ENCODE measurements at places on chromosomes 3 and 15.

- DNase-seq, result no peak
Observed at GRCh38 chr15:39074341-39074985, 506.4 kb upstream of the THBS1 start.

DNA sequence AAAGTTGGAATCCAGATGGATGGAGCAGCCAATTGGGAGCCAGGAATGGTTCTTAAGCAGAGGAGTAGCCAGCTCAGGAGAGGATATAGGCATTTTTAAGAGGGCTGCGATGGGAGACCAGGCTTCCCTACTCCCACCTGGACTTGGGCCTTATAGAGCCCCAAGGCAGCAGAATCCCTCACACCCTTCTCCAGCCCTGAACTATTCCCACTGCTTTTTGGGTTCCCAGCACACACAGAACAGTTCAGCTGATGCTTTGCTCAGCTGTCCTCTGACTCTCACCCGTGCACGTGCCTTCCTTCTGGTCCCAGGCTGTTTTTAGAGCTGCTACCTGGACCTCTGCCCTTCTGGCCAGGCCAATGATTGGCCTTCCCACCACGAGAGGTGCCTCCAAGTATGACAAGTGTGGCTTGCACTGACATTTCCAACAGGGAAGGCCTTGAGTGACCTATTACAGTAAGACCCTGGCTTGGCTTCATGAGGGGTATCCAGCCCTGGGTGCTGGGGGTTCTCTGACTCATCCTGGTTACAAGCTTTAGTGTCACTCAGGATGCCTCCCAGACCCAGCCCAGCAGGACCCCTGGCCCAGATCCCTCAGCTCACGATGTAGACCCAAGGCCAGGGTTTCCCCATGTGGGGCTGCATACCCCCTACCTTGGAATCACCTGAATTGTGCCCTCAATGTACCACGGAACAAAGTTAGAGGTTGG is 25.2 kb downstream of the NOX5 start:
- DNase-seq, result no peak

GRCh38 chr15:86829245-86829644 is 749.6 kb downstream of the AGBL1 start:
- no peak for DNase-seq

GRCh38 chr15:100784493-100785180 is 95.0 kb upstream of the ALDH1A3 start:
- DNase-seq, result no peak

DNA sequence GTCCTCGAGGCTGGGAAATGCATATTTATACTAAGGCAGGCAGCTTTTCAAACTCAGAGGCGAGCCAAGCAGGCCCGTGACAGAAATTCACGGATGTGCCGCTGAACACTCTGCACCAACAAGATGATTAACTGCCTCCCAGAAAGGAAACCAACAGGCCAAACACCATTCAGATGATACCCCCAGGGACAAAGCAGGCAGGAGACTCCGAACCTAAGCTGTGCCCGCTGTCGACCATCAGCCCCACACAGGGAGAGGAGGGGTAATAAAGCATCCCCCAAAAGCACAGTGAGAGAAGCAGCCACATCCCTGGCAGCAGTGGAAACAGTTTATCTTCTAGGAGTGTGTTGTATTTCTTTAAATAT is 31.8 kb downstream of the ADAMTS17 start:
- DNase-seq, result no peak

- DNase-seq, result no peak
Observed at GRCh38 chr3:4984511-4984864, 5.3 kb downstream of the BHLHE40 start.

DNA sequence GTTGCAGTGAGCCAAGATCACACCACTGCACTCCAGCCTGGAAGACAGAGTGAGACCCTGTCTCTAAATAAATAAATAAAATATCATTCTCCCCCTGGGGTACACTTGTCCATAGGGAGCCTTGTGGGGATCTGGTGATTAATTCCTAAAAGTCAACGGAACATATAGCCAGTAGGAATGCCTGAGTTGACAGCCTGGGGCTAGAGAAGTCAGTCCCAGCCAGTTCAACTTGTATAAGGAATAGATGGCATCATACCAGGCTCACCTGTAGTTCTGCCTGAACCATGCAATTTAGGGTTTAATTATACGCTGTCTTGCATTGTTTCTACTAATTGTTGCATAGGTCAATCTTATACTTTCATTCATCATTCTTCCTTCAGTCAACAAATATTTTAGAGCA is 5.9 kb upstream of the BOC start:
- DNase-seq, result no peak

- peak; percentile 53 for DNase-seq
Observed at GRCh38 chr15:92907896-92908712, 8.0 kb downstream of the CHD2 start.

DNA sequence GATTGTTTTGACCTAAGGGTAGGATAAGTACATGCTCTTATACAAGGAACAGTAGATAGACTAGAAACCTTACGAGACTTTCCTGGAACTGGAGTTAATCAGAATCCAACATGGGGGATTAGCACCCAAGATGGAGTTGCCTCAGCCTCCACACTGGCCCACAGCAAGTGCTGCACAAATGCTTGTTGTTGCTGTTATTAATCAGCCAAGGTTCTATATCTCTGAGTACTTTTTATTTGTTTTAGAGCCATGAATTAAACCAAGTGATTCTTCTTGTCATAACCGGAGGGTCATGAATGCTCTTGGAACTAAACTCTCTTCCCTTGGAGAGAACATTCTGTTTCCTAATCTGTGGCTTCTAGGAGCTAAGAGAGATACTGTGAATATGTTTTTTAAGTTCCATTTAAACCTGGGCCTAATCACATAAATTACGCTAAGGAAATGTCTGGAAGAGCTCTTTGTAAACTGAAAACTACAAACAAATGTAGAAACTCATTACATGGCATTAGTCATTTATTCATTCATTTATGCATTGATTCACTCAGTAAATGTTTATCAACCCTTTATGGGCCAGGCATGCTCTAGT is 5.7 kb upstream of the IL16 start:
- DNase-seq, result no peak

DNA sequence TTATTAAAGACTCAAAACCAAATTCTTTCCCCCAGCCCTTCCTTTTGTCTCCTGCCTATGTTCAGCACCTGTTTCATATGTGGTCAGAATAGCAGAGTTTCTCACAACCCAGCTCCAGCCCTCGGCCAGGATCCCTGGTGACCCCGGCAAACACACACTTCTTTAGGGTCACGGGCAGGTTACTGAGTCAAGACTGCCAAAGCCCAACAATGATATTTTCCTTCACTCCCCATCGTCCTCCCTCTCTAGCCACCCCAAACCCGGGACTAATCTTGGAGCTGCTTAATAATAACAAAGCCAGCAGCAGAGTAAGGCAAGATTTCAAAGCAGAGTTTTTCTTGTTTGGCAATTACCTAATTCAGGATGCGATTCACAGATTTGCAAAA is 25.5 kb downstream of the RARB start:
- no peak for DNase-seq

DNA sequence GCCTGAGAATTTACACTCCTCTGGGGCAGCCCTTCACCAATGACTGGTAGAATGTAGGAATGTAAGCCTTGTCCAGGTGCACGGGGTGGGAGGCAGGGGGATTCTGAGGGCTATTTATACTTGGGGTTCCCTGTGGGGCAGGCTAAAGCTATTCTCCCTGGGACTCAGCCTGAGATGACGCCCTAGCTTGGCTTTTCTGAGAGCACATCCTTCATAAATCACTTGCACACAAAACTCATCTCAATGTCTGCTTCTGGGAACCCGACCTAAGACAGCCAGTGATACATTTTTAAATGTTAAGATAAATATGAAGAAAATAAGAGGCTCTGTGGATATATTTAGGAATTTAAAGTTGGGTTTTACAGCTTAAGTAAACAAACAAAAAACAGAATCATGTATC is 16.6 kb downstream of the TMEM158 start:
- DNase-seq, result no peak

GRCh38 chr3:52065264-52065756 is 8.9 kb upstream of the DUSP7 start:
- no peak for DNase-seq

GRCh38 chr15:31782016-31782783 is 248.1 kb upstream of the CHRNA7 start:
- DNase-seq, result no peak

DNA sequence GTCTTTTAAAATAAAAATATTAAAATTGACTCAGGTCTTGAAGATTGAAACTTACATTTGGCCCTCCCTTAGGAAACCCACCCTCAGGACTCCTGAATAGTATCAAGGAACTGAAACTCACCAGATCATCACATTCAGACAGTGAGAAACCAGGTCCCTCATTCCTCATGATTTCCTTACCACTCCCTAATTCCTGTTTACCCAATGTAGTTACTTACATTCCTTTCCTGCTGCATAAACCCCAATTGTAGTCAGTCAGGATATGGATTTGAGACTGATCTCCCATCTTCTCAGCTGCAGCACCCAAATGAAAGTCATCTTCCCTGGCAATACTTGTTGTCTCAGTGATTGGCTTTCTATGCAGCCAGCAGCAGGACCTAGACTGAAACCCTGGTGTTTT is 8.6 kb downstream of the ATP13A4 start:
- no peak for DNase-seq

DNA sequence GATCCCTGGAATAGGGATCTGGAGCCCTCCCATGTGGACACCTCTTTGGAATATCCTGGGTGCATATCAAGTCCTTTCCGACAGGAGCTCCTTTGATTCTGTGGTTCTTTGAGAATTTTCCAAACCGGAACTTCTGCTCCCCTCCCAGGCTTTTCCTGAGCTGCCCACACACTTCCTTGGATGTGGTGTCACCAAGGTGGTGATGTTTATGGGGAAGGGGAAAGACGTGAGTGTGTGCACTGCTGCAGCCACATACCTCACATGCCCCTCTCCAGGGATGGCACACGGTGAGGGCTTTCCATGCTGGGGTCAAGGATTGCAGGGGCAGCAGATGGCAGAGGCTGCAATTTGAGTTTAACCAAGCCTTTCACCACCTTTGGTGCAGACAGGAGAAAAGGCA is 27.9 kb upstream of the PSTPIP1 start:
- no peak for DNase-seq

DNA sequence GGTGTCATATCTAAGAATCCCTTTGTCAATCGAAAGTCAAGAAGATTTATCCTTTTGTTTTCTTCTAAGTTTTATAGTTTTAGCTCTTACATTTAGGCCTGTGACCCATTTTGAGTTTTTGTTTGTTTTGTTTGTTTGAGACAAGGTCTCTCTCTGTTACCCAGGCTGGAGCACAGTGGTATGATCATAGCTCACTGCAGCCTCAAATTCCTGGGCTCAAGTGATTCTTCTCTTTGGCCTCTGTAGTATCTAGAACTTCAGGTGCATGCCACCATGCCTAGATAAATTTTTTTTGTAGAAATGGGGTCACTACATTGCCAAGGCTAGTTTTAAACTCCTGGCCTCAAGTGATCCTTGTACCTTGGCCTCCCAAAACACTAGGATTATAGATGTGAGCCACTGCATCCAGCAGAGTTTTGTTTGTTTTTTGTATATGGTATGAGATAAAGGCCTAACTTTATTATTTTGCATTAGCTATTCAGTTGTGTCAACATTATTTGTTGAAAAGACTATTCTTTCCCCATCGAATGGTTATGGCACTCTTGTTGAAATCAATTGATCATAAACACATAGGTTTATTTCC is 5.8 kb upstream of the MYO5C start:
- DNase-seq, result no peak

DNA sequence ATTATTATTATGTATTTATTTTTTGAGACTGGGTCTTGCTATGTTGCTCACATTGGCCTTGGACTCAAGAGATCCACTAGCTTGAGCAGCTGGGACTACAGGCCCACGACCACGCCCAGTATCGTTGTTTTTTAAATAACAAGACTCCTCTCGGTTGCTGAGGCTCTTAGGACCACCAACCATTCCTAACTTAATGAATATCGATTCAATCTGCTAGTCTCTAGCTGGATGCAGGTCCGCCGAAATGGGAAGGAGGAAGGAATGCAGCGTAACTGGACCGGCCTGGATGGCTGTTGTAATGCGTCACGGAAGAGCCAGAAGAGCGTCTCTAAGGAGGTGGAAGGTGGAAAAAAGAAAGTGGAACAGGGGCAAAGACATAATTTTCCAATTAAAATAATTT is 1.7 kb downstream of the ANXA2 start:
- DNase-seq, result no peak

- no peak for DNase-seq
Observed at GRCh38 chr3:58317811-58318210, 11.5 kb downstream of the HTD2 start.

DNA sequence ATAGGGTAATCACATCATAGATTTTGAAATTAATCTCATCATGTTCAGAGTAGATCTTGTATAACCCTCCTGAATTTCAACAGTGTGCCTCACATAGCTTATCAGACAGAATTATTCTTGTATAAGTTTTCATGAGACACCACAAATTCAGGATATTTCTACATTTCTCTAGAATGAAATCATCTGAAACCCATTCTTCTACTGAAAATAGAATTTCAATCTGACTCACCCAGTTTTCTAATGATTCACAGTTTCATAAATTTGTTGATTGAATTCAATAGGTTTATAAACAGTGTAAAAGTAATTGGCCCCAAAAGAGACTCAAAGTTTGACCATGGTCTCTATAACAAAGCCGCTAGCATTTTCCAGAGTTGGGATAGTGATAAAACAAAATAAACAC is 1082.6 kb upstream of the EPHA6 start:
- DNase-seq, result no peak

DNA sequence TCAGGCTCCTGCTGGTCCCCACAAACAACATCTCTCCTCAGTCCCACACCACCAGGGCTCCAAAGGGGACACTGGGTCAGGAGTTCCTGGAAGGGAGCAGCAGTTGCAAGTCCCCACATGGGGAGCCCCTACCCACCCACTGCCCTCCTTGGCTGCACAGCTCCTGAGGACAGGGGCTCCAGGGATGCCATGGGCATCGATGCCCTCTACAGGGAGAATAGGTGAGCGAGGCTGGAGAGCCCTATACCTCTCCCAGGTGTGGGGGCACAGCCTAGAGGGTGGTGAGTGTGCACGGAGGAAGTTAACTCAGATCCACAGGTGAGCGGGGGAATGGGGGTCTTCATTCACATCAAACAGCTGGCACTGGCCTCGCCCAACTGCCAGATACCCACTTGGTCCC is 141.2 kb upstream of the LINGO1 start:
- no peak for DNase-seq

DNA sequence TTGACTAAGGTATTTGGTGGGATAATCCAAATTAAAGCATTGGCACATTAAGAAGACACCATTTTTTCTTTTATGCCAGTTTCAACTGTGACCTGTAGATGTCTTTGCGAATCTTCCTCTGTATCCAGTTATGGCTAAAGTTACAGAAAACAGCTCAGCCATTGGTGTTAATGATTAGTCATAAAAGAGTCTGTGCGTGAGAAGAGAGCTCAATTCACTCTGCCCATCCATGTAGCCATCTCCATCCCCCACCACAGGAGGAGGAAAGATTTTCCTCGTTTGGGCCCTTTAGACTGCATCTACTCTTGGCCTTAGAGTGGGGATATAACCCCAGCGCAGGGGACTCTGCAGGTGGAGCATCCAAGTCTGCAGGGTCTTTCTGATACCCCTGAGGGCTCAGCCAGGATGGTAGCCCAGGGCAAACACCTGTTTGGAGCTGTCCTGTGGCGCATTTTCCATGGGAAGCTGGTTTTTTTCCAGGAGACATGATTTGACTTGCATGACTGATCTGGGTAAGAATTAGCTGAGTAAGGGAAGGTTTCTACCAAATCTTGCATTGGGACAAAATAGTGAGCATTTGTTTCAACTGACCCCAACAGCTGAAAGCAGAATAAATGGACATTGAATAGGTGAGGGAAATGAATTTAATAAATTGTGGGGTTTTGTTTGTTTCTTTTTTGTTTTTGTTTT is 29.5 kb downstream of the NANOGP8 start:
- no peak for DNase-seq
